ENCODE measurements at places on chromosomes 12 and 14. TPM values are rescaled to one million over a fixed set of nuclear protein-coding genes. Genes with fewer than 3 reads are reported as not detected.

M6PR gene
- total RNA-seq, result 199 TPM

POTEM gene
- total RNA-seq, result not detected

- no peak overlapping the region for H3K27ac ChIP-seq
- DNase-seq, result no peak
- no peaks in the 10 kb centered on the region for H3K4me1 ChIP-seq
- no peaks in the 10 kb centered on the region for H3K27me3 ChIP-seq
- no peak overlapping the region for H3K4me3 ChIP-seq
Measured at GRCh38 chr14:43687921-43688320, 819.2 kb downstream of the FSCB start.

CBLN3 gene
- 2.9 TPM for total RNA-seq

SOAT2 gene
- total RNA-seq, result 6.7 TPM

Measured in activated CD8-positive, alpha-beta T cell treated with anti-CD3 and anti-CD28 coated beads for 36 hours (primary cell).